GM19239 (cell line): ENCODE measurements at places on chromosomes 5 and 9.

DNA sequence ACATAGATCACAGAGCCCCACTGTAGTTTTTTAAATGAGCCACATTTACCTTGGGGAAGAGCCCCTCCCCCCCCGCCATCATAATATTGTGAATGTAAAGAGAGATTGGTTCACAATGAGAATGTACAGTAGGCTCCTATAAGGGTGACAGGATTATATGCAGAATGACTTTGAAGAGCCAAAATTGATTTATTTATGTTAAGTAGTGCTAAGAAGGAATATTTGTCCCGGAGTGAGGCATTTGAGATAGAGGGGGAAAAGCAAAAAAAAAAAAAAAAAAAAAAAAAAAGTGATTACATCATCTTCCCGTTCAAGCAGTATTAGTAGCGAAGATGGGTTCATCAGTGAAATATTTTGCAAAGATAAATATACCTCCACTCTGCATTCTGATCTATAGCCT lies 73.9 kb downstream of the PIK3R1 start:
- DNase-seq = no peak

- DNase-seq = no peak
Measured at GRCh38 chr9:75941066-75941465, 50.6 kb downstream of the PCSK5 start.

- DNase-seq = no peak
Measured at GRCh38 chr5:125485771-125486170, 739.3 kb upstream of the ZNF608 start.

GRCh38 chr9:115593587-115594091 lies 475.7 kb upstream of the TNC start:
- peak; percentile 8 for DNase-seq

- no peak for DNase-seq
Measured at GRCh38 chr5:78387468-78388153, 27.2 kb downstream of the SCAMP1 start.

DNA sequence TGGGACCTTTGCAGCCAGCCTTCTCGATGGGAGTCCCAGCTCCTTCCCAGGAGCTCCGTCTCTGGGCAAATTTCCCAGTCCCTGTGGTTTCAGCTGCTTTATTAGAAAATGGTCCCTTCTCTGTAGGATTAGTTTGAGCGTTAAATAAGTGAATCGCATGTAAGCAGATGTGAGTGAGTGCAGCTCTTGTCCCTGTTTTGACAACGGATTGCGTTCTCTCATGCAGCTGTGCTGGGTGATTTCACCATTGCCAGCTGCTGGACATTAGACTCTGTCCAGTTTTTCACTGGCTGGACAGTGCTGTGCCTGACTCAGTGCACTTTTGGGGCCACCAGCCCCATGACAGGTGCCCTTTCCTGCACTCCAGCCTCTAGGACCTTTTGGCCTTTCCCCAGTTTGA lies 11.6 kb upstream of the CEL start:
- DNase-seq = no peak

GRCh38 chr5:147223948-147224791 lies 10.7 kb upstream of the STK32A start:
- DNase-seq = no peak

GRCh38 chr9:121786998-121787422 lies 135.6 kb downstream of the DAB2IP start:
- DNase-seq = no peak

GRCh38 chr5:58261605-58262004 lies 198.3 kb downstream of the PLK2 start:
- no peak for DNase-seq

- DNase-seq = no peak
Measured at GRCh38 chr9:18023332-18023731, 444.5 kb downstream of the SH3GL2 start.

- no peak for DNase-seq
Measured at GRCh38 chr9:90799271-90799852, 2.3 kb upstream of the SYK start.

GRCh38 chr5:123810746-123811340 lies 298.9 kb downstream of the CSNK1G3 start:
- DNase-seq = no peak

DNA sequence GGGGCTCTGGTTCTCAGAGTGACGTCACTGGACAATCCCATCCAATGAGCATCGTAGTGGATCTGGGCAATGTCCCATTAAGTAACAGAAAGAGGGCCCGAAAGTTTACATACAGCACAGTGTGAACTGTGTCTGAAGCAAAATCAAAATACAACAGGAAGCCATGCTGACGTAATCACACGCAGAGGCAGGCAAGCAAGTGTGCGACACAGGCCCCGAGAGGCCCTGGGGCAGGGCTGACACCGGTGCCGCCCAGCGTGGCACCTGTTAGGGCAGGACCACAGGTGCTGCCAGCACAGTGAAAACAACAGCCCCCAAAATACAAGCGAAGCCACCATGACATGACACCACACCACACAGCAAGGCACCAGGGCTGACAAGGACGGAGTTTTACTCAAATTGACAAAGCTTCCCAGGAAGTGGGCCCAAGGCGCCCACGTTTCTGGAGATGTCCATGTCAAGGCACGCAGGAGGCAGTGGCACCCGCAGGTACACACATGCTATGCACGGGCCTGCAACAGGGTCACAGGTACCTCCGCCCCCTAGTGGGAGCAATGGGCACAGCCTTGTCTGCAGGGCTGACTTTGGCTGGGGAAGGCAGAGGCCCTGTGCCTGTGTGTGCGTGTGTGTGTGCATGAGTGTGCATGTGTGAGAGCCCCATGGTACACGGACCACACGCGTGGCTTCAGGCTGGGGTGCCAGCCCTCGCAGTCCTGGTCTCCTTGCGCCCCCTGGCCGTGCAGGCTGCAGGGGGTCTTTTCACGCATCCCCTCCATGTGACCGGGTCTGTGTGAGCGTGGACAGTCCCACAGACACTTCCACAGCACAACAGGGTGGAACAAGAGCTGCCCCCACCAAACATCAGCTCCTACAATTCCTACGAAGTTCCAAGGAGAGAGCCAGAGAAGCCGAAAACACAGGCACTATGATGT lies 19.6 kb downstream of the QSOX2 start:
- peak; percentile 95 for DNase-seq

DNA sequence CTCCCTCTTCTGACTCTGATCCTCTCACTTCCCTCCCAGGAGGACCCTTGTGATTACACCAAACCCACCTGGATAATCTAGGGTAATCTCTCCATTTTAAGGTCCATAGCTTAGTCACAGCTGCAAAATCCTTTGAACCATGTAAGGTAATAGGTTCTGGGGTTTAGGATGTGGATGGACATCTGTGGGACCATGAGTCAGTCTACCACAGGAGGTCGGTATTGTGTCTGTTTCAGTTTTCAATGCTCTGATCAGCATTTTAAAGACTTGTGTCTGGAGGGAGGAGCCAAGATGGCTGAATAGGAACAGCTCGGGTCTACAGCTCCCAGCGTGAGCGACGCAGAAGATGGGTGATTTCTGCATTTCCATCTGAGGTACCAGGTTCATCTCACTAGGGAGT lies 112.6 kb downstream of the CAVIN4 start:
- no peak for DNase-seq

- DNase-seq = no peak
Measured at GRCh38 chr9:36991516-36992134, 42.4 kb downstream of the PAX5 start.

GRCh38 chr5:142145106-142145900 lies 36.7 kb downstream of the NDFIP1 start:
- DNase-seq = peak; percentile 48

- no peak for DNase-seq
Measured at GRCh38 chr5:132405646-132406045, 36.1 kb downstream of the SLC22A5 start.

GRCh38 chr5:120464627-120465435 lies 731 bp downstream of the PRR16 start:
- no peak for DNase-seq

GRCh38 chr5:84016085-84016484 lies 295.4 kb upstream of the HAPLN1 start:
- DNase-seq = no peak

DNA sequence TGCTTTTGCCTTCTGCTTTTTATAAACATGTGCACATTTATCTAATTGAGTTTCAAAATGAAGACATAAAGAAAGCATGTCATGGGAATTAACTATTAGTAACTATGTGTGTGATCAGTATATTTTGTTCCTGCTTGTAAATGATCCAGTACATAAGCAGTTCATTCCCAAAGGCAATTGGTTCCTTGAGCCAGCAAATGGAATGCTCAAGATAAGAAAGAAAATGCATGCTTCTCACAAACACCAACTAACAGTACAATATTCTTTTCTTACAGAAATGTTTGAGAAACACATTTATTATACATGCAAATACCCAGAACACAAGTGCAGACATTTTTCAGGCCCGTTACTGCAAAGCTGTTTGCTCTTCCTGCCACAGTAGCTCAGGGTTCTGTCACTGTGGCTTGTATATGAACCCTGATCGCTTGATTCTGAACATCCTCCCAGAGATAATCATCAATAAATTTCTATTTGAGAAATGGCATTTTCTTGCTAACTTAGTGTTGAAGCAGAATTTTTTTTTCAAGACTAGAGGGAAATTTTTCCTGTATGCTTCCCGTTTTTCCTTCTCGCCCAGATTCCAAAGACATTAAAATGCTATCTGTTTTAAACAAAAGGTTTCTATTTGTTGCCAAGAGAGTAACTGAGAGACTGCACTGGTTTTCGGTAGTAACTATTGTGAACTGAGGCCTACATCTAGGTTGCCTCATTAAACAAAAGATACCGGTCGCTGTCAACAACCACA lies 1.9 kb downstream of the GNAQ start:
- no peak for DNase-seq

- no peak for DNase-seq
Measured at GRCh38 chr5:175542232-175542965, 64.0 kb downstream of the SFXN1 start.

DNA sequence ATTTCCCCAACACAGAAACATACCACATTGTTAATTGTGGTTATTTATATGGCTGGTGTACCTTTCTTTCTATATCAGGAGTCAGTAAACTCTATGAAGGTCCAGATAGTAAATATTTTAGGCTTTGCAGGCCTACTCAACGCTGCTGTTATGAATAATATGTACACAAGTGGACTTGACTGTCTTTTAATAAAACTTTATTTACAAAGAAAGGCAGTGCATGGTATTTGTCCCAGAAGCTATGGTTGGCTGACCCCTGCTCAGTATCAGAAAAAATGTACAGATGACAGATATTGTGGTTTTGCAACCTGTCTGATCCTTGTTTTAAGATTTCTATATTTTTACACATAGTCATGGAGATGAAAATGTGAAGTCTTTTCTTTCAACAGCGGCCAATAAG lies 5.7 kb downstream of the MTRR start:
- DNase-seq = no peak

DNA sequence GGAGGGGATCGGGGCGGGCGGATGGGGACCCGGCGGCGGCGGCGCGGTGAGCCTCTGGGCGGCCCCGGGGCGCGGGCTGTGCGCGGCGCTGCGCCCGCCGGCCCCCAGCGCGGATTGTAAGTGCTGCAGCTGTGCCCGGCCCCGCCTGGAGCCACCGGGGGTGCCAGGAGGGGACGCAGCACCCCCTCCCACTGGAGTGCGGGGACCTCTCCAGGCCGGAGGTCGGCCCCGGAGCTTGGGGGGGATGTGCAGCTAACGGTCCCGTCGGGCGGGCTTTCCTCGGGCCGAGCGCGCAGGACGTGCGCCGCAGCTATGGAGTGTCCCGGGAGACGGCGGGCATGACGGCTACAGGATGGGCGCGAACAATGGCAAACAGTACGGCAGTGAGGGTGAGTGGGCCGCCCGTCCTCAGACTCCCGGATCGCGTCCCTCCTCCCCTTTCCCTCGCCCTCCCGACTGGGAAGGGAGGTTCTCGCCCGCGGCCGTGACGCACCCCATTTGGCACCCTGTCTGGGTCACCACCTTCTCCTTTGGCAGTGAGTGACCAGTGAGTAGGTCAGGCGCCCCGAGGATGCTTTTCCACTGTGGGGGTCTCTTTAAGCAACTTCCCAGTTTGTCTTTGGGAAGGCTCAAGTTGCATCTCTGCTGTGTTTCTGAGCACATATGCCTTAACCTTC lies 483 bp downstream of the FBXL7 start:
- no peak for DNase-seq

DNA sequence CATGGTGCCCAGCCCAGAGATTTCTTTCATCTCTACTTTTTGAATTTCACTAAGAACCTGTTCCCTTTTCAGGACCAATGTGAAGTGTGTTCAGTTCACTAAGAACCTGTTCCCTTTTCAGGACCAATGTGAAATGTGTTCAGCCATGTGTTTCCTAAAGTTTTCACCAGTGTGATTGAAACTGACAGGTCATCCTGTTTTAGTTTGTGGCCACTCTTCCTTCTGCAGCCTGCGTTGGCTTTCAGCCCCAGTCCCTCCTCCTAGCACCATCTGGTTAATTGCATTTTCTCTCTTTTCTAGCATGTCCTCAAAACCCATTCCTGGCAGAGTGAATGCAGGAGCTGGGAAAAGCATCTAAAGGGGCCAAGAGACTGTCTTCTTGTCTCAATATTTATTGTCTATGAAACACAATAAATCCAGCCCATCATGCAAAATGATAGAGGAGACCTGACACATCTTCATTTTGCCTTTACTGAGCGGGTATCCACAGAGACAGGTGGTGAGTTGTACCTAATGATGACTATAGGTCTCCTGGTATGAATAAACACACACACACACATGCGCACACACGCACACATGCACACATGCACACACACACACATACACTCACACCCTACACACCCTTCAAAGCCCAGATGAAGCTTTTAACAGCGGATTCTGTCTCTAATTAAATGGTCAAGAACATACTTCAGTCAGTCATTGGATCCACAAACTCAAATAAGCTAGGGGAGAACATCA lies 6.1 kb upstream of the PANK3 start:
- no peak for DNase-seq

- DNase-seq = no peak
Measured at GRCh38 chr9:114094971-114095370, 4.1 kb downstream of the KIF12 start.

GRCh38 chr9:101604296-101604695 lies 9.5 kb upstream of the PPP3R2 start:
- DNase-seq = no peak

DNA sequence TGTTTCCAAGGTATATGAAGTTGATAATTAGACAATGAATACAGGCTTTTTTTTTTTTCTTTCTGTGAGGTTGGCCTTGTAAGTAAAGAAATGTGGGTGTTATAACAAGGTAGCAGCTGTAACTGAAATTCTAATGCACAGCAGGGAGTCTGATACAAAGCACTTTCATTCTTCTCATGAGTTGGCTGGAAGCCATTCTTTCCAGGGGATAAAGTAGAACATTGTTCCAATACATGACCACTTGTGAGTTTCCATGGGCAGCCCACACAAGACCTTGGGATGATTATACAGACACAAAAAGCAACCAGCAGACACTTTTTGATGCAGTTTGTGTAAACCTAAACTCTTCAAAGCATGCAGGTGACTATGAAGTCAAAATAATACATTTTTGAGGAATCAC lies 1785.9 kb upstream of the WWC1 start:
- no peak for DNase-seq

- DNase-seq = no peak
Measured at GRCh38 chr9:92360083-92360482, 34.3 kb downstream of the CENPP start.

GRCh38 chr5:89686081-89686765 lies 723.3 kb downstream of the CETN3 start:
- no peak for DNase-seq
